Stimulated activated naive CD4-positive, alpha-beta T cell (primary cell): ENCODE measurements at places on chromosomes 1 and 21.
A peak's percentile ranks its signal among the peaks of the same experiment; 100 is the strongest.

DNA sequence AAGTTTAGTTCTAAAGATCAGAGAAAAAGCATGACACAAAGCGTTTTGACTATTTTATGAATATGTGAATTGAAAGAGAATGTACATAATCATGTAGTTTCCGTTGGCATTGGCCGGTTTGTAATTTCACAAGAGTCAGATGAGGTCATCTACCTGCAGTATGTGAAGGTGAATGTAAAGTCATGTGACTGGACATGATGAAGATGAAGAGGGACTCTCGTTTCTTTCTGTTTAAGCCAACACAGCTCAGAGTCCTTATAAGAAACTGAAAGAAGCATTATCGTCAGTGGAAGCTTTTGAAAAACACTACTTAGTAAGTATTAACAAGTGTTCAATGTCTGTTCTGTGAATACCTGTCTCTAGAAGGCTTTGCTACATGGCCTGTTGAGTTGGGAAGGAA is 30.9 kb upstream of the PWP2 start:
- DNase-seq = no peak

GRCh38 chr1:6254691-6255090 is 6.2 kb downstream of the GPR153 start:
- no peak for DNase-seq

DNA sequence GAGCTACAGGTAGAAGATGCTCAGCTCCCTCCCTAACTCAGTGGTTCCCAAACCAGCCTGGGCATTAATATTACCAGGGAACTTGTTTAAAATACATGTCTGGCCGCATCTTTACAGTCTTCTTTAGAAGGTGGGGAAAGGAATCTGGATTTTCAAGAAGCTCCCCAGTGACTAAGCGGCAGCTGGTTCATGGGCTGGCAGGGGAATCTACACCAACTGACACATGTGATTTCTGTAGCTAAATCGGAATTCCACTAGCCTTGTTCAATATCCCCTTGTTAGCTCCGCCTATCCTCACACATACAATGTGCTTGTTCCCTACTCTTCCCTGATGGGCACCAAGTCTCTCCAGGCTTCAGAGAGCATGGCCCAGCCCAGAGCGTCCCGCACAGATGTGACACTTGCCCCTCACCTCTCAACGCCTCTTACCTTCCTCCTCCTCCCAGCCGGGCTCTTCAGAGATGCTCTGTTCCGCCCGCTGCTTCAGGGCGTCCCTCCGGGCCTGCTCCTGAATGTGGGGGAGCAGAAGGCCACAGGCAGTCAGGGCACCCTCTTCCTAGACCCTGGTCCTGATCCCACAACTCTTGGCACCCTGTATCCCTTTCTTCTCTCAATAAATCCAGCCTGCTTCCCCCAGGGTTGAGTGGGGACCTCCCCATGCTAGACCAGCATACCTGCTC is 15.3 kb downstream of the TSSK3 start:
- DNase-seq = no peak

- DNase-seq = no peak
Measured at GRCh38 chr1:172814428-172814827, 155.5 kb downstream of the FASLG start.

DNA sequence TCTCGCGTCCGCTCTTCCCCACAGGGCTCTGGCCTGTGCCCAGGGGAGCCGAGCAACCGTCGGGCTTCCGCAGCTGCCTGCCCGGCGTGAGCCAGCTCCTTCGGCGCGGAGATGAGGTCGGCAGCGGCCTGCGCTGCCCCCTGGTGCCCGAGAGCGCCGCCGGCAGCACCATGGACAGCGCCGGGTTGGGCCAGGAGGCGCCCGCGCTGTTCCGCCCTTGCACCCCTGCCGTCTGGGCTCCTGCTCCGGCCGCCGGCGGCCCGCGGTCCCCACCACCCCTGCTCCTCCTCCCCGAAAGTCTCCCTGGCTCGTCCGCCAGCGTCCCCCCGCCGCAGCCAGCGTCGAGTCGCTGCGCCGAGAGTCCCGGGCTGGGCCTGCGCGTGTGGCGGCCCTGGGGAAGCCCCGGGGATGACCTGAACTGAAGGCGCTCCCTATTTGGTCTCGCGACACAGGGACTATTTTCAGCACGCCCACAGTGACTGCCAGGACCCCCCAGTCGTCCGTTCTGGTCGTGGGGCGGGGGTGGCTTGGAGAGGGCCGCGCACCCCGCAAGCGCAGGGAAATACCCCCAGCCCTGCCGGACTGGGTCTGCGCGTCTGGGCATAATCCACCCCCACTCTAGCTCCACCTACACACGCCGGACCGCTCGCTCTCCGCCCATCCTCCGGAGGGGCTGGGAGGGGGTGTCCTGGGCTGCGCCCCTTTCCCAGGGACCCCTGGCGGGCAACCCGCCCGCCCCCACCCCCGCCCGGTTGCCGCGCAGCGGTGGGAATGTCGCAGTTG is 1.3 kb downstream of the HES3 start:
- peak; percentile 27 for DNase-seq

- DNase-seq = no peak
Measured at GRCh38 chr1:30762152-30762929, 4.8 kb upstream of the LAPTM5 start.

DNA sequence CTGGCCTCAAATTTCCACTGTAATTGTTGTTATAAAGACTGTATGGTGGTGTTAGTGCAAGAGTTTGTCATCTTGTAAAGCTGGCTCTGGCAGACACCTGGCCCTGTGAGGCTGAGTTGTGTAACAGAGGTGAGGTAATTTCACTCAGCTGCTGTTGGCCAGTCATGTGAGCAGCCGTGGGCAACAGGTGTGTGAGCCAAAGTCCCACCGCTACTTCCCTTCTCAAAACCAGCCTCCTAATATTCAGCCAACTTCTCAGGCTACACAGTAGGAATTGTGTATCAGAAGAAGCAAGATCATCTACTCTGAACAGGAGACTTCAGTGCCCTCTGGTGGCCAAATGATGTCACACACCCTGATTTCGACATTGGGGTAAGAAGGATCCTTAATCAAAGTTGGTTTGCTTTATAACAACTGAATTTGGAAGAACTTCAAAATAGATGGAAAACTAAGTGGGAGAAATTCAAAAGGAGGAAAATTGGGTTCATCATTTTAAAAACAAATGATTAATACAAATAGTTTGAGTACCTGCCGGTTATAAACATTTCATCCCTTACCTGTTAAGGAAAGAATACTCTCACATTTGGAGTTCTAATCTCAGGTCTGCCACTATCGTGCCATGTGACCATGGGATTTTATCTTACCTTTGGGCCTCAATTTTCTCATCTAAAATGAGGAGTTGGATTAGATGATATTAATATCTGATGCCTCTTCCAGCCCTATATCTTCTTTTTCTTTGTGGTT is 2.6 kb upstream of the CREG1 start:
- DNase-seq = peak; percentile 65

DNA sequence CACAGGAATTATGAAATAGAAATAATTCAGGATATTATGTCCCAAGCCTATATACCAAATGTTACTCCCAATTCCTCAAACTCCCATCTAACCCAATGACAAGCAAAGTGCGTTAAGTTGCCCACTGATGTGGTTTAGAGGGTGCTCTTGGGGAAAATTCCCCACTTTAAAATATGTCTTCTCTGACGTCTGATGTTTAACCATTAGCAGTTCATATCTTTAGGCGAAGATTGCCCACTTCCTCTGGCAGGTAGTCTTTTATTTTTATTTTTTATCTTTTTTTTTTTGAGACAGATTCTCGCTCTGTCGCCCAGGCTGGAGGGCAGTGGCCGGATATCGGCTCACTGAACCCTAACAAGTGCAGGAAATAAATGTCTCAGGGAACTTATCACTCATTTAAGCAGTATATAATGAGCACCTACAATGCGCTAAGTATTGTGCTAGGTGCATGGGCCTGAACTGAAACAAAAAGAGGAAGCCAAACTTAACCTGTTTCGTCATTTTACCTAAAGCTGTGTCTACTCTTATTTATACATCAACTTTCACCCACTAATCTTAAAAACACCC is 1.3 kb upstream of the LYST start:
- DNase-seq = peak; percentile 32

GRCh38 chr1:3888301-3888700 is 11.8 kb downstream of the C1orf174 start:
- DNase-seq = no peak

GRCh38 chr1:53644909-53645689 is 93.9 kb downstream of the GLIS1 start:
- DNase-seq = no peak

- no peak for DNase-seq
Measured at GRCh38 chr1:188719735-188720134, 1757.9 kb downstream of the BRINP3 start.

GRCh38 chr1:109412551-109412950 is 13.7 kb downstream of the PSMA5 start:
- DNase-seq = no peak

DNA sequence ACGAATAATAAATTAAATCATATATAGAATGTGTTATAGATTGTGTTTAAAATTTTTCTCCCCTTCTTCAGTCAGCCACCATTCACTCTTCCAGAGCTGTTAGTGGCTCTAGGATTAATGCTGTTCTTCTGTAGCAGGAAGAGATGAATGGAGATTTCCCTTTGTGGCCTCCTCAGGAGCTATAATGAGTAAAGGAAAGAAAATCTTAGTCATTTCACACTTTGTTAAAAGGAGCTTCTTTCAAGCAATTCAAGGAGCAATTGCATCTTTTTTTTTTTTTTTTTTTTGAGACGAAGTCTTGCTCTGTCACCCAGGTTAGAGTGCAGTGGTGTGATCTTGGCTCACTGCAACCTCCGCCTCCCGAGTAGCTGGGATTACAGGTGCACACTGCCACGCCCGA is 23.7 kb upstream of the TMCO2 start:
- DNase-seq = no peak

DNA sequence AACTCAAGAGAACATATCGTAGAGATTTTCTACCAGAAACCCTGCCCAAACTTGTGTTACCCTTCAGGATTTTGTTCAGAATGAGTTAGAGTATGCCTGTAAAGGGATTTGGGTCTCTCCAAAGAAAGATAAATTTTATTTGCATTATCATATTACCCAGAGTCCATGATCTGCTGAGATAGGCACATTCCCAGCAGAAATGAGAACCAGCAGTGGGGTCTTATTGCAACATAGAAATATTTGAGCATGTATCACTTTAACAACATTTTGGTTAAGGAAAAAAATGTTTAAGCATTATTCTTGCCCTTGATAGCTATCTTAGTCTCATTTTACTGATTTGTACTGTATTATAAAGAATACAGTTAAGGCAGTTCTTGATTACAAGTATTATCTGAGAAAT is 10.6 kb downstream of the VCAM1 start:
- no peak for DNase-seq

DNA sequence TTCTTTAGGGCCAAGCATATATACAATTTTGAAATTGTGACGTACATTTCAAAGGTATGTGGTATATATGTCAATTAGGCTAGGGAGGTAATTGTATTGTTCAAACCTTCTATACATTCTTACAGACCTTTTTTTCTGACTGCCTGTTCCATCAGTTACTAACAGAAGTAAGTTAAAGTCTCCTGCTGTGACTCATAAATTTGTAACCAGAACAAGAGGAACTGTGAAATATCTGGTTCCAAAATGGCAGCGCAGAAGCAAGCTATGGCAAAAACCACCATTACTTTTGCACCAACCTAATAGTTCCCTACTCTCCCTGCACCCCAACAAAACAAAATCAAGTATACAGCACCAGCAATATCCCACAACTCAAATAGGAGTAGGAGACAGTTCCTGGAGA is 93.6 kb downstream of the ENAH start:
- no peak for DNase-seq

DNA sequence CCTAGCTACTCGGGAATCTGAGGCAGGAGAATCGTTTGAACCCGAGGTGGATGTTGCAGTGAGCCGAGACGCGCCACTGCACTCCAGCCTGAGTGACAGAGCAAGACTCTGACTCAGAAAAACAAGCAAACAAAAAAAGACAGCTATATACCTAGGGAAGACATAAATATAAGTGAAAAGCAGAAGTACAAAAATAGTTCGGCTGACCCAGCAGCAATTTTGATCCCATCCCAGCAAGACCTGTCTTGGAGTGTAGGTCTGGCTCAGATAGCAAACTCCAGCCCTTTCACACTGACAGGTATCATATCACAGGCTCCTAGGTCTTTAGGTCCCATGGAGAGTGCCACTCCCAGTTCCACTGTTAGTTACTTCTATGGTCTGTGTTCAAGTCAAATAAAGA is 14.6 kb downstream of the MTX1 start:
- DNase-seq = no peak

DNA sequence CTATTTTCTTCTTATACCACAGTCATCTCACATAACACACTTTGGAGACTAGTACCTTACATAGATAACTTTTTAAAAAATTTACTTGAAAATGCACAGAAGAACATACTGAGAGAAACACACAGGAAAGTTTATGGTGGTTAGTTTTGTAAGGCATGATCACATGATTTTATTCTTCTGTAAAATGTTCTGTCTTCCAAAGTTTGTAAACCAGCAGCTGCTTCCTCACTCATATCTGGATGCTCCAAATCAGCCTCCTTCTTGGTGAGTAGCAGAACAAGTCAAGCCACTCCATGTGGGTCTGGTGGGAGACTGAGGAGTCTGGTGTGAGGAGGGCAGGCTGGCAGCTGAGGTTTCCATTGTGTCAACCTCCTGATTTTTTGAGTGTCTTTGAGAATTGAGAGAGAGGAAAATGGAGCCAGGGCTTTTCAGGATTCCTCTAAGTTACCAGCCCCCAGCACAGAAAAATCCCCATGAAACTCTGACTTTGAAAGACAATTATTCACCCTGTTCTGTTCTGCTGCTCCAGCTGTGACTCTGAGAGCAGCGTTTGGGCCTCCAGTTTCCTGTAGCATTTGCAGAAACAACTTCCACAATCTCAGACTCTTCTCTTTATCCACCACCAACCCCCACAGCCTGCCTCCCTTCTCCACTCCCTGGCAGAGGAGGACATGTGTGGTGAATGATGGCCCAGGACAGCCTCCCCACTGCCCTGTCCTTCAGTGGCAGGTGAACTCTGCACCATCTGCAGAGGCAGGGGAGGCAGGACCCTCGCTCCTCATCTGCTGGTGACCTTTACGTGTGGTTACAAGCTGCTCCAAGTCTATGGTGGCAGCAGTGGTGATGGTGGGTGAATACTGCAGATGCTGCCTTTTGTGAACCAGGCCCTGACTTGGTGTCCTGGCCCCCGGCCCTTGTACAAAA is 82.3 kb downstream of the FCRL5 start:
- no peak for DNase-seq

- no peak for DNase-seq
Measured at GRCh38 chr1:204132718-204133117, 19.1 kb downstream of the ETNK2 start.

GRCh38 chr1:65208563-65208973 is 60.6 kb downstream of the AK4 start:
- DNase-seq = no peak

DNA sequence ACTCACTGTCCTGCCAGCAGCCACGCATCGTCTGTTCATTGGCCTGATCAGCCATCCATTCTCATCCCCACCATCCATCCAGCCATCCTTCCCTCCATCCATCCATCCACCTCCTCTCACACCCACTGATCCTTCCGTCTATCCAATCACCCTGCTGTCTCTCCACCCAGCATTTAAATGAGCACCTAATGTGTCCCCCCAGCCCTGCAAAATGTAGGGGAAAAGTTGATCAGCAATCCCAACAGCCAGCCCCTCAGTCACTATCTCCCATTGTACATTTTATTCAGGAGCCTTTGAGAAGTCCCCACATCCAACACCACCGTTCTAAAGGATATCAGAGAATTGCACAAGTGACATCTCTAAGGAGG is 11.1 kb upstream of the DDOST start:
- DNase-seq = no peak
